ENCODE measurements at places on chromosomes 2 and 18.

GRCh38 chr2:105580870-105581554 lies 163.7 kb upstream of the NCK2 start:
- H3K27me3 ChIP-seq: no peaks in the 10 kb centered on the region
- H3K27ac ChIP-seq: no peak overlapping the region
- DNase-seq: no peak
- no peaks in the 10 kb centered on the region for H3K36me3 ChIP-seq
- no peak overlapping the region for H3K4me3 ChIP-seq

DNA sequence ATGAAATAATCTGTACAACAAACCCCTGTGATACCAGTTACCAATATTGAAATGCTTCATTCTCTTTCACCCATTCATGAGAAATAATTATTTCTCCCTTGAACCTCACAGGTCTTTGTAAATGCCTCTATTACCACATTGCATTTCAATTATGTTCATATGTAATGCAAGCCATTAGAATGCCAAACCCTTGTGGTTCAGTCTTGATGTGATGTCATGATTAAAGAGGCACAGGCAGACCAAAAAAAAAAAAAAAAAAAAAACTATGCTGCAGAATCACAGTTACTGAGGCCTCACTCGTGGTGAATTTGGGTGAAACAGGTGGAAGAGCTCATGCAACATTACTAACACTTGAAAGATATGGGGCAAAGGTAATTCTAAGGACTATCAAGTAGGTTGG lies 9.4 kb upstream of the EPG5 start:
- H3K4me3 ChIP-seq: no peak overlapping the region
- no peak overlapping the region for H3K27ac ChIP-seq
- no peaks in the 10 kb centered on the region for H3K36me3 ChIP-seq
- peaks cover 5% of the 10 kb centered on the region for H3K4me1 ChIP-seq

DNA sequence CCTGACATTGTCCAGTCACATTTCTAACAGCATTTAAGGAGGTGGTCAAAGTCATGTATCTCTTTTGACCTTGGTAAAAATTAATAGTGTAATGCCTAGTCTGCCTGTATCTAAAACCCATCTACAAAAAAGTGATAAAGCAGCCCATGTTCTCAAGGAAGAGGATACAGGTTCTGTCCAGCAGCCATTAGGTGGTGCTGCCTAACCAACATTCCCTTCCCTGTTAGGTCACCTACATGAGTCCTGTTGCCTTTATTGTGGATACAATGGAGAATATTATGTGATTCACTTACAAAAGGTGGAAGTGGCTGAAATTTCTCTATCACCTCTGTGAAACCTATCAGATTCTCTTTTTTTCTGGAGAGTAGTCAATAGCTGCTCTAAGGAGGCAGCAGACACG lies 52.5 kb downstream of the AQP4 start:
- no peak overlapping the region for H3K27ac ChIP-seq
- no peaks in the 10 kb centered on the region for H3K36me3 ChIP-seq
- no peaks in the 10 kb centered on the region for H3K27me3 ChIP-seq
- no peaks in the 10 kb centered on the region for H3K4me1 ChIP-seq

GRCh38 chr2:142880279-142880678 lies 2.8 kb downstream of the KYNU start:
- no peak overlapping the region for H3K27ac ChIP-seq
- H3K4me3 ChIP-seq: no peak overlapping the region
- DNase-seq: no peak
- H3K4me1 ChIP-seq: no peaks in the 10 kb centered on the region
- H3K36me3 ChIP-seq: no peaks in the 10 kb centered on the region
- no peaks in the 10 kb centered on the region for H3K27me3 ChIP-seq

DNA sequence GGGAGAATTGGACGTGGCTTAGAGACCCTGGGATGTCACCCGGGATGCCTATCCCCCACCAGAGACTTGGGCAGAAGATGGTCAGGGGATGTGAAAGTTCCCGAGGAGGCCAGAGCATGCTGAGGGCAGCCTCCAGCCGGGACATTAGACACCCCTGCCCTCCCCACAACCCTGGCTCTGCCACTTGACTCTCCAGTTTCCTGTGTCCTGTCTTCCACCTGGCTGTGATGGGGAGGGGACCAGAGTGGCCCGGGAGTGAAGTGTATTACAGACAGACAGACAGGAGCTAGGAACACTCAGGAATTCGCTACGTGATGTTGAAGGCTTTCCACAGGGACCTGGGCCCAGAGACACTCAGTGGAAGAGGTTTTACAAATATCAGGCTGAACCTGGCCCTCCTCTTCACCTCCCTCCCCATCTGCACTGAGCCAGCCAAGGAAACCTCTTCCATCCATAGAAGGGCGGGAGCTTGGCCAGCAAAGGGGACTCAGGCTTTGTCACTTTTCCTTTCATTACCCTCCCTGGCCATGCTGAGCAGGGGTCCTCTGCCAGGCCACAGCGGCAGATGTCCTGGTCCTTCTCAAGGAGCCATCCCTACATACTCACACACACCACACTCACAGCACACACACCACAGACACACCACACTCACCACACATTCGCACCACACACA lies 60.7 kb downstream of the SDC1 start:
- H3K36me3 ChIP-seq: no peaks in the 10 kb centered on the region
- no peak for DNase-seq
- H3K4me3 ChIP-seq: no peak overlapping the region
- H3K27ac ChIP-seq: no peak overlapping the region
- no peaks in the 10 kb centered on the region for H3K4me1 ChIP-seq
- H3K27me3 ChIP-seq: no peaks in the 10 kb centered on the region

- H3K4me3 ChIP-seq: peak overlapping the region; percentile 26
- H3K27ac ChIP-seq: no peak overlapping the region
- H3K36me3 ChIP-seq: no peaks in the 10 kb centered on the region
- H3K4me1 ChIP-seq: no peaks in the 10 kb centered on the region
- peaks cover 38% of the 10 kb centered on the region for H3K27me3 ChIP-seq
- DNase-seq: peak; percentile 24
Measured at GRCh38 chr2:120740765-120741524, 5.3 kb downstream of the GLI2 start.

DNA sequence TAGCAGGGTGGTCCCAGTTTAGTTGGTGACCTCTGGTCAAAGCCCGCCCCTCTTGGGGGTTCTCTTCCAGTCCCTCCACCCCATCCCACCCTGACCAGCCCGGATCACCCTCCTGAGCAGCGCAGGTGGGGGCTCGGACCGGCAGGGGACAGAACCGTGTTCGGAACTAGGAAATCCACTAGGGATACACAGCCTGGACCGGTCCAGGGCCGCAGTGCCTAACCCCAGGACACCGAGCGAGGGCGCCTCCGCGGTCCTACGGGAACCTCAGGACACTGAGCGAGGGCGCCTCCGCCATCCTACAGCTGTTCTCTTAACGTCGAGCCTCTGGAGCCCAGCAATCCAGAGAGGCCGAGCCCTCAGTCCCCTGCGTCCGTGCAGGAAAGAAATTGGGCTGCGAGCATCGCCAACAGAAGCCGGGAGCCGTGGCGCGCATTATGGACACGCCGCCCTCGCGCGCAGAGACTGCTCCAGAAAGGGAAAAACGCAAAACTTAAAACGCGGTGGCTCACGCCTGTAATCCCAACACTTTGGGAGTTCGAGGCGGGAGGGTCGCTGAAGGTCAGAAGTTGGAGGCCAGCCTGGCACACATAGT lies 8.5 kb downstream of the RAX start:
- no peaks in the 10 kb centered on the region for H3K36me3 ChIP-seq
- H3K27ac ChIP-seq: no peak overlapping the region
- no peak overlapping the region for H3K4me3 ChIP-seq
- no peak for DNase-seq

GRCh38 chr2:202773301-202773973 lies 98.1 kb downstream of the ICA1L start:
- no peak for DNase-seq
- H3K27ac ChIP-seq: no peak overlapping the region
- no peaks in the 10 kb centered on the region for H3K27me3 ChIP-seq
- no peaks in the 10 kb centered on the region for H3K4me1 ChIP-seq
- H3K36me3 ChIP-seq: no peaks in the 10 kb centered on the region

DNA sequence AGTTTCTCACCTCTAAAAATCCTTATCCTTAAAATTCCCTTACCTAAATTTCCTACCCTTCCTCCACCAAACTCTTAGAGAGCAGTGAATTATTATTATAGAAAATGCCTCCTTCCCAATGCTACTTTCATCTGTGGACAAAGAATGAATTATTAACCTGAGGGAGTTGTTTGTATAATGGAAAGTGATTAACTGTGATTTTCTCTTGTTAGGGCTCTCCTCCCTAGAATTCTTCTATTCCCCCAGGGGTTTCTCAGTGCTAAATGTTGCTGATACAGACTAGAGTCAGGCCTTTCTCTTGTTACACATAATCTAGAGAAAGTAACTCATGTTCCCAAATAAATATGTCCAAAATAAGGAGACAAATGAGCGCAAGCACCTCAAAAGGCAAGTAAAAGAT lies 23.3 kb downstream of the EPB41L5 start:
- no peak overlapping the region for H3K4me3 ChIP-seq
- H3K4me1 ChIP-seq: no peaks in the 10 kb centered on the region
- no peak for DNase-seq
- H3K27me3 ChIP-seq: no peaks in the 10 kb centered on the region
- no peak overlapping the region for H3K27ac ChIP-seq

DNA sequence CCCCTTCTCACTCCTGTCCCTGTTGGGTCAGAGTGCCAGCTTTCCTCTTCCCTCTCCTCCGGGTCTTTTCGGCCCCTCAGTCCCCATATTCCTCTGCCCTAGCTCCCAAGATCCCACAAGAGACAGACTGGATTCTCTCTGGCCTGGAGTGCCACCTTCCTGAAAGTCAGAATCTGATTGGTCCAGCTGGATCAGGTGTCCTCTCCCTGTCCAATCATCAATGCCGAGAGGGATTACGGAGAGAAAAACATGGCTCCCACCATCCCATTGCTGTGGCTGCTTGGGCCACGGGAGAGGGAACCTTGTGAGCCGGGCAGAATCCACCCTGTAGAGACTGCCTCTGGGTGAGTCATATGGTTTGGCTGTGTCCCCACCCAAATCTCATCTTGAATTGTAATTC lies 2.7 kb upstream of the MROH2A start:
- no peak overlapping the region for H3K4me3 ChIP-seq
- no peak for DNase-seq
- H3K27me3 ChIP-seq: no peaks in the 10 kb centered on the region
- H3K36me3 ChIP-seq: no peaks in the 10 kb centered on the region
- no peak overlapping the region for H3K27ac ChIP-seq
